WERI-Rb-1 (cell line): ENCODE measurements at places on chromosomes 5 and 9.

- no peak for DNase-seq
These were observed 205.2 kb downstream of the NR3C1 start for GRCh38 chr5:143198332-143198731.

- no peak for DNase-seq
These were observed 246.3 kb upstream of the TLE4 start for GRCh38 chr9:79325501-79325900.

DNA sequence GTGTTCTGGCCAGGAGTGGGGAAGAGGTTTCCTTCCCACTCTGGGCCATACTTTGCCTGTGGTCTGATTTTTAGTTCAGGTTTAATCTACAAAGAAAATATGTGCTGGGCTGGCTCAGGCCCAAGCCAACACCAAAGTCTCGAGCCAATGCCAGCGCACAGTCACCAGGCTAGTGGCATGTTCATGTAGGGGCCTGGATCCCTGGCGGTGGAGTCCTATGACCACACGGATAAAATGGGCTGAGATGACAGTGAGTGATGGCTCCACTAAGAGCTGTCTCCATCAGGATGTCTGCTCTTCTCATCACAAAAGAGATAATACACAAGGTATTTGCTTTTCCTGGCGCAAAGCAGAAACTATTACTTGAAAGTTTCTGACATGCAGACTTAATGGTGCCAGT lies 92.9 kb upstream of the PTPN3 start:
- no peak for DNase-seq

DNA sequence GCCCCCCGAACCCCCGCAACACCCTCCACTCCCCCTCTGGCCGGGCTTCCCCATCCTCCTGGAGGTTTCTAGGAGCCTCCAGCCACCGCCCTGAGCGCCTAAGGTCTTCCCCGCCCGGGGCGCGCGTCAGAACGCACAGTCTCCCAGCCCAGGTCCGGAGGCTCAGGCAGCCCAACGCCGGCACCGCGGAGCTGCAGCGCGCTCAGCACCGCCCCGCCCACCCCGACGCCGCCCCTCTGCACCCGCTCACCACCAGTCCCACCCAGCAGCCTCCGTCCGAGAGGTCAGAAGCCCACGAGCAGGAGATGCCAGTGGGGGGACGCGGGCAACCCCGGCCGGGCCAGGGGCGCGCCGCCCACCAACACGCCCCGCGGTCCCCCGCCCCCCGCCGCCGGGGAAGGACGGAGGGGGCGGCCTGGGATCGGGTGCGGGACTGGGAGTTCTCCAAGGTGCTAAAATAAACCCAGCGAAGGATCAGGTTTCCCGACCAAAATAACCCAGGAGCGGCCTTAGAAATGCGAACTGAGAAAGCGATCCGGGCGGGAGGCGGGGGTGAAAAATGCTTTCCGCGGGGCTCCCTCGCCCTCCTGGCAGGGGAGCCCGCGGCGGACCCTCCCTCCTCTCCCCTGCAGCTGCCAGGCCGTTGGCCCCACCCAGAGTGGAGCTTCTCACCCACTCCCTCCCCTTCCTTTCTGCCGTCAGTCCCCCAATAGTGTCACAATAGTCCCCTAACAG lies 6.5 kb upstream of the FAM78A start:
- DNase-seq: no peak

DNA sequence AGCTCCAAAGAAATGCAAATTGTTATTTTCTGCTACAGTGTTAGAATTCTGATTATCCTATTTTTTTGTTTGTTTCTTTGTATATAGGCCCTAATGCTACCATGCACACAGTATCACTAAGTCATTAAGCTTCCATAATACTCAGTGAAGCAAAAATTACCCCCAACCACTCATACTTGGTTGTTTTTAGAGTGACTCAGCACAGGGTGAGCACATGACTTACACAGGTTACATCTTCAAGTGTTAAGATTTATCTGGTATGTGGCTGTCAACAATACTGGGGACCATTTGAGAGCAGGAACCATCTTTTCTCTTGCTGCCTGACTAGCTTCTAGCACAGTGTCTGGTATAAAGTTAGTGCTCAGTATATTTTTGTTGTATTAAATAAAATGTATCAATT lies 255.8 kb upstream of the SLC24A2 start:
- DNase-seq: no peak
